ENCODE measurements at places on chromosomes 13 and 19.

DNA sequence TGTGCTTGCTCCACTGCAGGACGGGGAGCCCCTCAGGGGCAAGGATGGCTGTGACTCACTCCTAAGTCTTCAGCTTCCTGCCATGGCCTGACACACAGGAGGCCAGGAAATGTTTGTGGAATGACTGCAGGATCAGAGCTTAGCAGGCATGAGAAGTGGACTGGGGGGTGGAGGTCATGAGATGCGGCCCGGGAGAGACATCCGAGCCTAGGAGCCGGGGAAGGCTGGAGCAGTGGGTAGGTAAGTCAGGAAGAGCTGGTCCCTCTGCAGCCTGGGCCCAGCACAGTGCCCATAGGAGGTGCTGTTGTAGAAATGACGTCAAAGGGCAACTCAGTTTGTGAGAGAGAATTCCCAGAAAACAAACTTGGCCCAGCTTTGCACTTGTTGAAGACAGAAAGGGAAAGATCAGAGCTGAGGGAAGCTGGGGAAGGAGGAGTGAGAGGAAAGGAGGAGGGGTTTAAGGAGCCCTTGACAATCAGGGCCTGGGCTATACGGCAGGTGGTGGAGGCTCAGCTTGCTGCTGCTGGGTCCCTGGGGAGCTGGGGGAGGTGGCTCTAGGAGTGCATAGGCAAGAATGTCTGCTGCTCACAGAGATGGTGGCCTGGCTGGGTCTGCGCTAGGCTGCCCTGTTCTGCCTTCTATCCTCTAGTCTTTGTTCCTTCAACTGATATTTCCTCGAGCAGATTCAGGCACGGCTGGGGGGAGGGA, 18.5 kb downstream of the POU2F2 start:
- DNase-seq, result no peak

DNA sequence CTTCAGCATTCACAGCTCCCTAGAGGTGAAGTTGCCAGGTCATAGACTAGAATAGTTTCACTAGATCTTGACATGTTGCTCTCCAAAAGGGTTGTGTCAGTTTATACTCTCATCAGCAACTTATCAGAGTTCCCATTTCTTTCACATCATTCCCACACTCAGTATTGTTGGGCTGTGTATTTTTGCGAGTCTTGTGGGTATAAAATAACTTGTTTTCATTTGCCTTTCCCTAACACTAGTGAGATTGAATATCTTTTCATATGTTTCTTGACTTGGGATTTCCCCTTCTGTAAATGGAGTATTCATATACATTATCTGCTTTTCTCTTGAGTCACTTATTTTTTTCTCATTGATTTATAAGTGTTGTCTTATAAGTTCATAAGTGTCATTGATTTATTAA, 55.2 kb upstream of the GPR183 start:
- no peak for DNase-seq

DNA sequence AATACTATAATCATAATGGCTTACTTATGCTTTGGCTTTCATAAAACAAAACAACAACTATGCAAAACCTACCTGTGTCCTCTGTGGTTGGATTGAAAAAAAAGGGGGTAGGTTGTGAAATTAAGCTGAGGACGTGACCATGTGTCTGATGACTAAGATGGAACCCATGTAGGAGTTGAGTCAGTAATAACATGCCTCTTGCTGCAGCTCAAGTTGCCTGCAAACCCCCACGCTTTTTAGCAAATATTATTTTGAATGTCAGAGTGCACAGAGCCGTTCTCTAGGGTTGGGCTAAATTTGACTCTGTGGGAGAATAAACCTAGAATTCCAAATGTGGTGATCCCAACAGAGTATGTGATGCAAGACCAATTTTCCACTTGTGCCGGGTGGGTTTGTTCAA, 209.3 kb downstream of the KCNRG start:
- DNase-seq, result no peak

DNA sequence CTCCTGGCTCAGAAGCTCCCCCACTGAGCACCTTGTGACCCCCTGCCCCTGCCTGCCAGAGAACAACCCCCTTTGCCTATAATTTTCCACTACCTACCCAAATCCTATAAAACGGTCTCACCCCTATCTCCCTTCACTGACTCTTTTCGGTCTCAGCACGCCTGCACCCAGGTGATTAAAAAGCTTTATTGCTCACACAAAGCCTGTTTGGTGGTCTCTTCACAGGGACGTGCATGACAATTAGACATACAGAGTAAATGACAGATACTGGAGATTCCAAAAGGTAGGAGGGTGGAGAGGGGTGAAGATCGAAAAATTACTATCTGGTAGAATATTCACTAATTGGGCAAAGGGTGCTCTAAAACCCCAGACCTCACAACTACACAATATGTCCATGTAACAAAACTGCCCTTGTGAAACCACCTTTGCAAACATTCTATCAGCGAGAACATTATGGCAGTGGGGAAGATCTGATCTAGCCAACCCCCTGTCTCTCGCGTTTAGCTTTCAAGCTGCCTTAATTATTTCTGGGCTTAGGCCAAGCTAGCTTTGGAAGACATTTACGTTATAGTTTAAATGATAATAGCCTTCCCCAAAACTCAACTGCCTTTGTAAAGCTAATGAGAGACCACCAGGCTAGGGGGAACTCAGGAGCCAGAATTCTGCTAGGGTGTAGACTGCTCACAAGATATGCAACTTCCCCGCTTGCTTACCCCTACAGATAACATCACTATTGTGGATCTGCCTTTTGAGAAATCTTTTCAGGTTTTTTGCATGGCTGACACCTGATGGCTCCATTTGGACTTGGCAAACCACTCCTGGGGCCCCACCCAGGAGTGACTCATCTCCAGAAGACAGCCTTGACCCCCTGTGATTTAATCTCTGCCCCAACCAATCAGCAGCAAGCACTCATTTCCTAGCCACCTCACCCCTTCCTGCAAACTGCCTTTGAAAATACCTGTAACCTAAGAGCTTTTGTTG, 1534.0 kb upstream of the SPRY2 start:
- no peak for DNase-seq

DNA sequence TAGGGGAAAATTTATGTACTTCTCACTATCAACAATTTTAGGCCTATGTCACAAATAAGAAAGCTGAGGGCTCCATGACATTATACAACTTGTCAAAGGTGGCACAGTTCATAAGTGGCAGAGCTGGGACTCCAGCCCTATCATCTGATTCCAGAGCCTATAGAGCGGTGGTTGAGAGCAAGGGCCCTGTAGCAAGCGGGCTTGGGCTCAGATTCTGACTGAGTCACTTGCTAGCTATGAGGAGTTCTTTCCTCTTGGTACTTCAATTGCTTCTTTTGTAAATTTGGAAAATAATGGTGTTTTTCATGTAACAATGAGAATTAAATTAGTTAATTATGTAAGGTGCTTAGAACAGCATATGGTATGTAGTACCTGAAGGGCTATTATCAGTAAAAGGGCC, 28.7 kb upstream of the FAM216B start:
- DNase-seq, result no peak

GRCh38 chr13:108120856-108121255, 94.5 kb downstream of the LIG4 start:
- no peak for DNase-seq

DNA sequence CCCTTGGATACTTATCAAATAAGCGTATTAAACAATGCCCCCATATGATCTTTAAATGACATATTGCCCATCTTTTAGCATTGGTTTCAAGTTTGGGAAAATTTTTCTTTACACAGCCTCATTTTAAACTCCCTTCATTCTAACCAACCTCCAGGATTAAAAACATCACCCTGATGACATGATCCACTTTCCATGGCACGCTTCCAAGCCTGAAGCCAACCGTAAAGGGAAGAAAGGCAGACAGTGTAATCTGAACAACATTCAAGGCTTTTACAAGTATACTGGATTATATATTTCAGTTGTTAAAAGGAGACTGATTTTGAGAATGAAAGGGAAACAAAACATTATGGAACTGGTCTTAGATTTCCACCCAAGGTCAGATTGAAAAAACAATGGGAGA, 1721.9 kb downstream of the OLFM4 start:
- no peak for DNase-seq

DNA sequence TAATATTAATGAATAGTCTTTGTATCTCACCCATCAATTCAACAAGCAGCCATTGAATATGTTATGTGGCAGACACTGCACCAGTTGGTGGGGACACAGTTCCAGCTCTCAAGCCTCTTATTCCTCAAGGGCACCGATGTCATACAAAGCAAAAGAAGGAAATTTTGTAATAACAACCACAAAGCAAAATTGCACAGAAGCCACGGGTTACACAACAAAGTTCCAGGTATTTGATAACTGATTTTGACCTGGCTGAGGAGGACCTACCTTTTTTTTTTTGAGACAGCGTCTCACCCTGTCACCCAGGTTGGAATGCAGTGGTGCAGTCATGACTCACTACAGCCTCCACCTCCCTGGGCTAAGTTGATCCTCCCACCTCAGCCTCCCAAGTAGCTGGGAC, 266.7 kb downstream of the FOXO1 start:
- DNase-seq, result no peak

GRCh38 chr19:49438261-49438660, 3.1 kb downstream of the SLC17A7 start:
- no peak for DNase-seq

GRCh38 chr13:40139896-40140520, 484.5 kb downstream of the COG6 start:
- DNase-seq, result no peak

- no peak for DNase-seq
Observed at GRCh38 chr13:99948907-99949678, 22.5 kb downstream of the ZIC5 start.

GRCh38 chr19:33654840-33655508, 33.2 kb downstream of the CHST8 start:
- no peak for DNase-seq

- no peak for DNase-seq
Observed at GRCh38 chr13:41648314-41648935, 191.1 kb downstream of the RGCC start.

- DNase-seq, result no peak
Observed at GRCh38 chr13:54536112-54536511, 1507.5 kb downstream of the OLFM4 start.

DNA sequence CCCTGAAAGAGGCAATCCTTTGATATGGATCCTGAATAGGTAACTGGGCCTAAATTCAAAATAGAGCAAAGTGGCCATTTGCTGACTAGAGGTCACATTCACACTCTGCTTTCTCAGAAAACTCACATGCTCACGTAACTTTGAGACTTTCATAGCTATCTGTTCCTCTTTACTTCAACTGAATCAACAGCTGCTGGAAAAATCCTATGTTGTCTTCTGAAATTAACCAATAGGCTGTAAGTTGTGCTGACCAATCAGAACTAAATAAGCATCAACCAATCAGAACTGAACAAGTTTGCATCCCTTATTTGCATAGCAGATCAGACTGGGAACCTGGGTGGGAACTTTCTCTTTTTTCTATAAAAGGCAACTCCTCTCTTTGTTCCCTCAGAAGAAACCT, 24.0 kb upstream of the TBC1D4 start:
- DNase-seq, result no peak

Data from activated naive CD4-positive, alpha-beta T cell (primary cell).